Activated CD8-positive, alpha-beta memory T cell treated with anti-CD3 and anti-CD28 coated beads, Interleukin-2, amount 50 U/mL, for 4 hours (primary cell): ENCODE measurements at places on chromosomes 7 and 10.

DNA sequence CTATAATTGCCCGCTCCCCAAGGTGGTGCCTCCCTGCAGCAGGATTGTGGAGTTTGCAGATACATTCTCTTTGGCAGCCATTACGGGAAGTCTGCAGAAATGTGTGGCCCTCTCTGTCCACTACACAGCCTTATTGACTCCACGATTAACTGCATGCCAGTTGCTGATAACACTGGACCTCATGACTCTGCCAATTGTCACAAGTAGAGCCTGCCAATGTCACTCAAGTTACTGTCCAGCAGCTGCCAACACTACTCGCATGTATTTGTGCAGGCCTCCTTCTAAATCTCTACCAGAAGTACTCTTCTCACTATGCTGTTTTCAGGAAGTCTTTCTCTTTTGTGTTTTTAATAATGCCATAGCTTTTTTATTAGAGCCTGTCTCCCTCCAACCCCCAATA, 128.8 kb downstream of the PPP1R3A start:
- DNase-seq: no peak

GRCh38 chr7:129169171-129169671, 19.2 kb upstream of the SMO start:
- DNase-seq: peak; percentile 55

- no peak for DNase-seq
Measured at GRCh38 chr10:10903620-10904019, 114.1 kb upstream of the CELF2 start.

DNA sequence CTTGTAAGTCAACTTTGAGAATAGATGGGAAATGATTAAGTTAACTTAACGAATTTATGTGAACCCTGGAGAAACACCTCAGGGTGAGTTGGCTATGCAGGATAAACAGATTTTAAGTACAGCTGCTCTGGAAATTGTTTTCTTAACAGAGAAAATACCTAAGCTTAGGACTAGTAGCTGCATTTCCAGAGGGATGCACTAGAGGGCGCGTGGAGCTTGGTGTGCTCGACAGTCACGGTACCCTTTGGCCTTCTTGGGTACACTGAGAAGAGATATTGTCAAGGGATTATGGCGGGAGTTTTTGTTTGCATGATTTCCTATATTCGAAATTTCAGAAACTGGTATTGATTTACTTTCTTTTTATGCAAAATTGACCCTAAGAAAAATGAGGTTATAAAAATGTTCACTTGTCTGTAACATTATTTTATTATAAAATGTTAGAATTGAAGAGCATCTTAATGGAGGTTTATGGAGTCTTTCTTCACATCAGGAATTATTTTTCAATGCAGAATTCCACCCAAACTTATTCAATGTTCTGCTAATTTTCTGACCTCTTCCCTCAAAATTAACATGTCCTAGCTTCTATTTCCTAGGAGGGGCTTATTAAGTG, 58.4 kb upstream of the MYO3A start:
- peak; percentile 63 for DNase-seq

- DNase-seq: no peak
Measured at GRCh38 chr10:125060026-125060425, 100.3 kb downstream of the CTBP2 start.

- no peak for DNase-seq
Measured at GRCh38 chr10:54985732-54986131, 184.7 kb upstream of the PCDH15 start.

GRCh38 chr10:121165276-121165675, 314.1 kb downstream of the WDR11 start:
- DNase-seq: no peak

DNA sequence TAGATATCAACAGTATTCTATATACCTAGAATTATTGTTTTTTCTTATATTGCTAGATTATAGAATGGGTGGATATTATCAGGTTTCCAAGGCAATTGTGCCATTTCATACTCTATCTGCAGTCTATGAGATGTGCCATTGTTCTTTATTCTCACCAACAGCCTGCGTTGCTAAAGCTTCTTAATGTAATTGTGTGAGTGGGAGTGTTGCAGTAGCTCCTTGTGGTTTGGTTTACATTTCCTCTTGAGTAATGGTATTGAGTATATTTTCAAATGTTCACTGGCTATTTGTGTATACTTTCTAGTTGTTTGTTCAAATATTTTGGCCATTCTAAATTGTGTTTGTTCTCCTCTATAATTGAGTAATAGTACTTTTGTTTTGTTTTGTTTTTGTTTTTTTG, 199.2 kb downstream of the TFEC start:
- no peak for DNase-seq

DNA sequence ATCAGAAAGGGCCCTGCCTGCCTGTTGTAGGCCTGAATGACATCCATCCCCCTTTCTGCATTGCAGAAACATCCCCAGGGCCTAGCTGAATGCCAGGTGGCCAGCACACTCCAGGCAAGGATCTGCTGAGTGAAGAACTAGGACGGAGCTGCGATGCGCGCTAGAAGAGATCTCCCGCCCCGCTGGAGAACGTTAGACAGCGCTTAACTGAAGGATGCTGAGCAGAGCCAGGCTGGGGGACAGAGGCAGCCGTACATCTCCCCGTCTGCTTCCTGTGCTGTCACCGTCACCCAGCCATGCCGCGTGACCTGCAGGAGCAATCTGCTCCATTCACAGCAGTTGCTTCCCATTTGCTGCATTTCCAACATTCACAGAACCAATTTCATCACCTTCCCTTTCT, 73.3 kb downstream of the FAM53B start:
- no peak for DNase-seq

DNA sequence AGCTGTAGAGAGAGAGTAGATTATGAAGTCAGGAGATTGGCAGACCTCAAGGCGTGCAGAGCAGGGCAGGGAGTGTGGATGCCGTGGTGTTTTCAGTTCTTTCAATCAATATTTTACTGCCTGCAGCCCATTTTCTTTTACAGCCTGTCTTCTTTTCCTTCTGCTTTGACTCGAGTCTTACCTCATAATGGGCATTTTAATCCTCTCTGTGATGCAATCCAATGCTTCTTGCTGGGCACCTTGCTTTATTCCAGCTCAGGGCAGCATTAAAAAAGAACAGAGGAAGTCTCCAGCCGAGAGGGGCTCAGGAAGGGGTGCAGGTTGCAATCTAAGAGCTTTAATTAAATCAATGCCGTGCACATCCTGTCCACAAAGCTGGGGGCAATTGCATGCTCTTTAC, 839.0 kb downstream of the LRMDA start:
- no peak for DNase-seq

DNA sequence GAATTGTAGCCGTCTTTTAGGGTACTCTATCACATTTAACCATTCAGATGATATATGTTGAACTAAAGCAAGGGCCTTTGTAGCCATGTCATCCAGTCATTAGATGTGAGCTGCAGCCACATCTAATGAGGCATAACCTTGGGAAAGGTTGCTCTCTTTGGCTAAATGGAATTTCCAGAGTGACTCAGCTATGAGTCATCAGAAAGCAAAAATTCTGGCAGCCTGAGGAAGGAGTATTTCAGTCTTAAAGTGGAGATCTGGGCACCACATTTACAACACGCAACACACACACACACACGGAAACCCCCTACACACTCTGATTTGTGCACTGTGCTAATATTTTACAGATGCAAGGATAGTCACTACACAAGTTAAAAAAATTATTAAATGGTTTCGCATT, 176.9 kb upstream of the ZWINT start:
- no peak for DNase-seq

- DNase-seq: no peak
Measured at GRCh38 chr10:23341004-23341403, 3.6 kb downstream of the C10orf67 start.
